ENCODE measurements at places on chromosomes 3 and 15. TPM values are rescaled to one million over a fixed set of nuclear protein-coding genes. Genes with fewer than 3 reads are reported as not detected.

Gene THPO
- 1.8 TPM for total RNA-seq

Gene P3H2
- total RNA-seq: 29.7 TPM

Gene TM4SF4
- total RNA-seq: 899 TPM

Gene TGM5
- total RNA-seq: not detected

Gene TIGIT
- total RNA-seq: not detected

Gene SIDT1
- total RNA-seq: 0.90 TPM

Gene VGLL3
- total RNA-seq: 22.2 TPM

Gene ILDR1
- 1.5 TPM for total RNA-seq

Gene LRTM1
- total RNA-seq: not detected

Gene LRRIQ4
- total RNA-seq: not detected

DNA sequence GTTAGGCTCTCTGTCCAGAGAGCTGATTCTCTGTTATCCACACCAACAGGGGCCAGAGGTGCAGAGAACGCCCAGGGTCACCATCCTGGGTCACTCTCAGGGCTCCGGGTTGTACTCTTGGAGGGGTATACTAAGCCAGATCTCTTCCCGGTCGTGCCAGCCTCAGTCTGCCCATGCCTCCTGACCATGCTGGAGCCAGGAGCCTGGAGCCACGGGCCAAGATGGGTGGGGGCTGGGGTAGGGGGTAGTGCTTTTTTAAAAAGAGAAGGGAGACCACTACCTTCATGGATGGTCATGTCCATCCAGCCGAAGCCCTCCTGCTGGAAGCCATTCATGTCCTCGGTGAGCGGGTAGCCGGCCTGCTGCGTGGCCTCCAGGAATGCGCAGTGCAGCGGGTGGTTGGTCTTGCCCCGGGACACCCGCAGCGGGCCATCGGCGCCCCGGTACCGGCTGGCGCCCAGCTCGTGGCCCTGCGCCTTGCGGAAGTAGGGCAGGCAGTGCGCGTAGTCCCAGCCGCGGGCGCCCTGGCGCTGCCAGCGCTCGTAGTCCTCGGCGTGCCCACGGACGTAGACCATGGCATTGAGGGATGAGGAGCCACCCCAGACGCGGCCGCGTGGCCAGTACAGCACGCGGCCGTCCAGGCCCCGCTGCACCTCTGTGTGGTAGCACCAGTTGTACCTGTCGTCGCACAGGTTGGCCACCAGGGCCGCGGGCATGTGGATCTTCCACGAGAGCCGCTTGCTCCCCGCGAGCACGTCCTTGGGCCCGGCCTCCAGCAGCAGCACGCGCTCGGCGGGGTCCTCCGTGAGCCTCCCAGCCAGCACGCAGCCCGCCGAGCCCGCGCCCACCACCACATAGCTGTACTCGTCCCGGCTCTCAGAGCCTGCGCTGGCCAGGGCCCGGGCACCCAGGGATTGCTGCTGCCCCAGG, 22.9 kb downstream of the CHDH start:
- DNase-seq: no peak

DNA sequence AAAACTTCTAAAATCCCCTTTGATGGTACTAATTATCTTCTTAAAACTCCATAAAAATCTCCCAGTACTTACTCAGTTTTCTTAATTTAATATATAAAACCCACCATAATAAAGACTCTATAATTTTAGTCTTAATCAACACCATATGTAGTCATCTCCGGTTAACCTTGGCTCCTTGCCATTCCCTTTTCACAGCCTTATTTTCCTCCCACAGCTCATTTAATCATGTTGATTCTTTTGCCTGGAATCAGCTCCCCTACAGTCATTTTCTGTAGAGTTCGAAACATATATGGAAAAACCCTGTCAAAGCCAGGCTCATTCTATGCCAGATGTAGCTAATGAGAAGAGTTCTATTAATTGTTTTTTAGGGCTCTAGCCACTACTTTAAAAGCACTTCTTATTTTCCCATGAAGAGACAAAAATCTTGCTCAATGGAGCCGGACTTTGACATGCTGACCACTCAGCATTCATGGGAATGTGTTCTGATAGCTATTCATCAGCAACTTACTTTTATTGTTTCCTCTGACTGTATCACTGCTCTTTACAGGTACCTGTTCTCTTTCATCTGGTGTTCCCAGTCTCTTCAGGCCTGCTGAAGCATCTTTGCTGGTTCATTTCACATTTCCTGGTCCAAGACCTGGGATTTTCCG, 573.4 kb downstream of the NAALADL2 start:
- DNase-seq: no peak

DNA sequence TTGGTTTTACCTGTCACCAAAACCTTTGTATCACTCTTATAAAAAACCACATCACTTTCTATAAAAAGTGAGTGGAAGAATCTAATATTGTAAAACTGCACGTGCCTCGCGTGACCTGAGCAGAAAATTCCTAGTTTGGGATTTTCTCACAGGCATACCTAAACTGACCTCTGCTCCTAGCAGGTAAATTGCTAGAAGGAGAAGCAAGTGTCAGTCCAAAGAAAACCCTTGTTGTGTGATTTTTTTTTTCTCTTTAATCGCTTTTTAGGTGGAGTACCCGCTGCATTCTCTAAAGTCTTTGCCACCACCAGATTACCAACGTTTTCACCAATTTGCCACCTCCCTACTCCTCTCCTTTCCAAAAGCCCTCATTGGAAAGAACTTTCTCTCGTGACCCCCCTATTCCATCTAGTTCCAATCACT, 534 bp upstream of the UBE2E1 start:
- DNase-seq: no peak

- DNase-seq: no peak
These were observed 49.5 kb downstream of the ST6GAL1 start for GRCh38 chr3:186979852-186980251.

DNA sequence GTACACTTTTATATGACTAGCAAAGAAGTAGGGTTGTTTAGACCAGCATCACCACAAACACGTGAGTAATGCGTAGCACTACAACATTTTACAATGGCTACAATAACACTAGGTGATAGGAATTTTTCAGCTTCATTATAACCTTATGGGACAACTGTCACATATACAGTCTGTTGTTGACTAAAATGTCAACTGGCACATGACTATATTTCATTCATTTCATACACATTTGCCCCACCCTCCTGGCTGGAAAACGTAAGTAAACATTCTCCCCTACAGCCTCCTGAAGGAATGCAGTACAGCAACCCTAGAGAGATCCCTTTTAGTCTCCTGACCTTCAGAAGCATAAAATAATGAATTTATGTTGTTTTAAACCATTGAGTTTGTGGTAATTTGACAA, 16.2 kb downstream of the RIOX2 start:
- no peak for DNase-seq

- DNase-seq: no peak
These were observed 7.0 kb upstream of the HAPLN3 start for GRCh38 chr15:88902221-88902835.

GRCh38 chr3:130341388-130341787, 4.1 kb upstream of the COL6A5 start:
- DNase-seq: no peak

GRCh38 chr15:67142092-67142766, 76.8 kb downstream of the SMAD3 start:
- DNase-seq: no peak
